Mesendoderm (in vitro differentiated cells): ENCODE measurements at places on chromosomes 6 and 20.

- H3K36me3 ChIP-seq, result no peaks in the 10 kb centered on the region
- H3K27me3 ChIP-seq, result no peaks in the 10 kb centered on the region
- peaks cover 7% of the 10 kb centered on the region for H3K4me1 ChIP-seq
Observed at GRCh38 chr20:35264755-35265154, 13.2 kb downstream of the MMP24OS start.

GRCh38 chr6:141301779-141302178, 830.9 kb upstream of the GJE1 start:
- no peak overlapping the region for H3K27ac ChIP-seq
- H3K4me3 ChIP-seq, result no peak overlapping the region
- no peaks in the 10 kb centered on the region for H3K27me3 ChIP-seq
- no peaks in the 10 kb centered on the region for H3K4me1 ChIP-seq
- no peaks in the 10 kb centered on the region for H3K36me3 ChIP-seq
- DNase-seq, result no peak

DNA sequence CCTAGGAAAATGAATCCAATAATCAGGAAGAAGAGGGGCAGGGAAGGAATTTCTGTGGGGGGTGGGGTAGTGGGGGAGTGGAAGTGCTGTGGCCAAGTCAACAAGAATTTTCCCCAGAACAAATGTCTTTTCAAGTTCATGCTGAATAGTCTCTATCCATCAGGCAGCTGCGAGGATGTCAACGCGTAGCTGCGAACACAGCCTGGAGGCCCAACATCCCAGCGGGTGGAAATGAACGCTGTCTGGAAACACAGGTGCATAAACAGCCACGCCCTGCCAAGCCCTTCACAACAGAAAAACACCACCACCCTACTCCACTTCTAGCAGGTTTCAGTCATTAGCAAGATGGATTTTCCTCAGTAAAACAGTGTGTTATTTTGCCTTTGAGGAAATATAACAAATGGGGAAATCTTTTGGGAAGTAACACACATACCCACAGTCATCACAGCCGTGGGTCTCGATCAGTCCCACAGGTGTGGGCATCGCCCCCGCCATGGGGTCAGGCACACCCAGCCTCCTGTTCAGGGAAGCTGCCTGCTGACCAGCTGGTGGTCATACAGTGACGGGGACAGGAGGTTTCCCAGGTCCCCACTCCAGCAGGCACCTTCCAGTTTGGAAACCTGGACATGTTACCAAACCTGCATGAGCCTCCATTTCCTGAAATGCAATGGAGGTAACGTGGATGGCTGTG, 112.1 kb upstream of the THBS2 start:
- no peaks in the 10 kb centered on the region for H3K27me3 ChIP-seq
- DNase-seq, result no peak
- no peaks in the 10 kb centered on the region for H3K36me3 ChIP-seq
- H3K27ac ChIP-seq, result no peak overlapping the region

DNA sequence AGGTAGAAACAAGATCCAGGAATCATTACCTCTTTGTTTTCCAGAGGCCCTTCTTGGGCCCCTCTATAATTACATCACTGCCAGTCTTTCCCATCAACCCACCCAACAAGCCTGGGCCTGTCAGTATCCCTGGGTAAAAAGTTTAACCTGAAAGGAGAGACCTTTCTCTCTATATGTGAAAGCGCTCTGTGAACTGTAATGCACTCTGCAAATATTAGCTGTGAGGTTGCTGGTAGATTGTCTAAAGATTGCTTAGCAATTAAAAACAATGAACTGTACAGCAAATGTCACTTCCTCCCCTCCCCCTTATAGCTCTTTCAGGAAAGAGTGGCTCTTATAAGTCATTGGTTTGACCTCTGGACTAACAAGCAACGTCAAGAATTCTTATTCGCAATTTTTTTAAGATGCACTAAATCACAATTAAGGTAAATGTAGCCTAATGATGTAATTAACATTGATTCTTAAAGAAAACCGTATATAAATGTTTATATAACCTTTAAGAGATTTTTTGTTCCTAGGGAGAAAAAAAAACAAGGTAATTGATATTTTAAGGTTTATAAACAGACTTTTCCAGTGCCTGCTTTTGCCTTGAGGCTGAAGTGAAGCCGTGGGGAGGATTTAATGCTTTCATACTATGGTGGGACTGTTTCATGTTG, 18.4 kb downstream of the ECT2L start:
- H3K27me3 ChIP-seq, result no peaks in the 10 kb centered on the region
- H3K4me1 ChIP-seq, result peaks cover 6% of the 10 kb centered on the region
- no peak for DNase-seq
- no peak overlapping the region for H3K4me3 ChIP-seq
- no peak overlapping the region for H3K27ac ChIP-seq

DNA sequence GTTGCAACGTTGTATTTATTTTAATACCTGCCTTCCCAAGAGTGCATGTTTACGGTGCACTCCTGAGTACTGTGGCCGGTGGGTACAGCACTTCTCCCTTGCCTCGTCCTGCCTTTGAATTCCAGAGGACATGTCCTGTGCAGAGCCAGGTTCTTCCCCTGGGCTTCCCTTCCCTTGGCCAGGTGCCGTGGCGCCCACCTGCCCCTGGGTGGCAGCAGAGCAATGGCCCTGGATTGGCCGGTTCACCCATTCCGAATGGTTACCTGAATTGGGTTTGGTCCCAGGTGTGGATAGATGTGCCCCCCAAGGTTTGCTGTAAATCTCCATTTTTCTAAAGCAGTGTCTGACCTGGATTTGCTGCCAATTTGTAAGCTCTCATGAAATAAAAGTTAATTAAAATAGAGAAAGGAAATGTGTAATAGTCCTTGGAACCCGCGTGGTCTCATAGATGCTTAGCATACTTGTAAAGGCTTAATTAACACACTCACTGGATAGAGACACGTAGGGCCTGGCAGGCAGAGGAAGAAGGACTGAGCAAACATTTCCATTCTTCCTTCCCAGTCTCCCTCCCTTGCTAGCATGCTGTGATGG, 40.6 kb downstream of the DTD1 start:
- no peaks in the 10 kb centered on the region for H3K27me3 ChIP-seq
- H3K36me3 ChIP-seq, result no peaks in the 10 kb centered on the region
- H3K4me3 ChIP-seq, result no peak overlapping the region
- no peaks in the 10 kb centered on the region for H3K4me1 ChIP-seq

- H3K4me1 ChIP-seq, result no peaks in the 10 kb centered on the region
- no peak overlapping the region for H3K27ac ChIP-seq
- H3K36me3 ChIP-seq, result no peaks in the 10 kb centered on the region
- no peak overlapping the region for H3K4me3 ChIP-seq
- no peak for DNase-seq
- no peaks in the 10 kb centered on the region for H3K27me3 ChIP-seq
Observed at GRCh38 chr6:64225503-64225902, 589.9 kb downstream of the PHF3 start.

GRCh38 chr6:10733863-10734262, 11.0 kb downstream of the TMEM14C start:
- no peak for DNase-seq
- H3K4me3 ChIP-seq, result no peak overlapping the region
- no peak overlapping the region for H3K27ac ChIP-seq
- H3K4me1 ChIP-seq, result no peaks in the 10 kb centered on the region
- H3K27me3 ChIP-seq, result no peaks in the 10 kb centered on the region

DNA sequence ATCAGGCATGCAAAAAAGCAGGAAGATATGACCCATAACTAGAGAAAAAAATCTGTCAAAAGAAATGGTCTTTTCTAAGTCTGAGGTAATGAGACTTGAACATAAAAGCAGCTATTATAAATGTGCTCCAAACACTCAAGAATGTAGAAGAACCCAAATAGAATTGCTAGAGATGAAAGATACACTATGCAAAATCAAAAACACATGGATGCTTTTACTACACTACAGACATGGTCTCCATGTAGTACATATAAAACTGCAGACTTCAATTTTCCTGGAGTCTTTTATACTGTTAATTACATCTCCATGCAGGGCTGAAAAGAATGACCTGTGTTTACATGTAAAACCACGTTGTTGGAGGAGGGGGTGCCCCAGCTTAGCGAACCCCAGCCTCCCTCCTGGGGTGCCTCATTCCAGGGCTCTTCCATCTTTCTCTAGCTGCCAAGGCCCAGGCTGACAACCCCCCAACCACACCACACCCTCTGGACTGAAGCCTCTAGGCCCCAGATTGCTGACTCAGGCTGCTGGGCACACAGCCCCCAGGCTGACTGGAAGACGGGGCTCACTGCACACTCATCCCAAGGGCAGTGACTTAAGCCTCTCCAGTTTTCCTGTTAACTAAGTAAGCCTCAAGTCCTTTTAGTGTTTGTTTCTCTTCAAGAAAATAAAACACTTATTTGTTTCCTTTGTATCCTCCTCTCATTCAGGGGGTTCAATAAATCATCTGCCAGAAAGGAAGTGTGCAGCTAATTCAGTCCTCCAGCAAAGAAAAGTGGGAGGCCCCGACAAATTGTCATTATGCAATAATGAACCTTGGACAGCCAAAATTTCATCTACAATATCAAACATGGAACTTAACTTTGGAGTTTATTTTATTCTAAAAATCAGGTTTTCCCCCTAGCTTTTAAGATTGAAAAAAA, 26.0 kb upstream of the PLAGL1 start:
- H3K36me3 ChIP-seq, result no peaks in the 10 kb centered on the region
- no peaks in the 10 kb centered on the region for H3K4me1 ChIP-seq
- no peak overlapping the region for H3K4me3 ChIP-seq
- DNase-seq, result no peak
- H3K27me3 ChIP-seq, result no peaks in the 10 kb centered on the region

GRCh38 chr20:34567892-34568865, 9.7 kb downstream of the MAP1LC3A start:
- peaks cover 1% of the 10 kb centered on the region for H3K36me3 ChIP-seq
- H3K27ac ChIP-seq, result no peak overlapping the region
- no peak overlapping the region for H3K4me3 ChIP-seq

GRCh38 chr6:106106276-106107042, 20.3 kb downstream of the PRDM1 start:
- H3K4me1 ChIP-seq, result peaks cover 6% of the 10 kb centered on the region
- H3K27me3 ChIP-seq, result no peaks in the 10 kb centered on the region
- H3K27ac ChIP-seq, result no peak overlapping the region
- DNase-seq, result no peak

GRCh38 chr20:38139977-38140753, 24.9 kb downstream of the TGM2 start:
- peak; percentile 70 for DNase-seq
- no peaks in the 10 kb centered on the region for H3K27me3 ChIP-seq

DNA sequence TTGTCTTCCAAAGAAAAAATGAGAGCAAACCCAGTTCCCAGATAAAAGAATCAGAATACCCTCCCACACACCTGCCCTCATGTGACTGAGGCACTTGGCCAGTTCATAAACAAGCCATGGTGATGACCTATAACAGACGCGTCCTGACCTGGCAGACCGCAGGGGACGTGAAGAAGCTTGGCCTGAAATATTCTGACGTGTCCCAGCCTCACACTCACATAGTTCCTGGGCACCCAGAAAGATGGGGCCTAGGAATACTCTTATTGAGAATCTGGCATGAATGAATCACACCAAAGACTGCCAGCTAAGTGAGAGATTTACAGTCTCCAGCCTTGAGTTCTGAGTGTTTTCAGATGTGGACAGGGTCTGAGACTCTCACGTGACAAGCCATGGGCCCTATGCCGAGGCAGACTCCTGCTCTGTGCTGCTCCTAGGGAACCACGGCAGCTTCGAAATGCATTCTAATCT, 17.2 kb upstream of the MAP3K4 start:
- H3K4me3 ChIP-seq, result no peak overlapping the region
- H3K4me1 ChIP-seq, result peaks cover 18% of the 10 kb centered on the region
- H3K27ac ChIP-seq, result peak overlapping the region; percentile 83
- H3K36me3 ChIP-seq, result no peaks in the 10 kb centered on the region
- no peaks in the 10 kb centered on the region for H3K27me3 ChIP-seq

- no peaks in the 10 kb centered on the region for H3K27me3 ChIP-seq
- no peaks in the 10 kb centered on the region for H3K4me1 ChIP-seq
- no peaks in the 10 kb centered on the region for H3K36me3 ChIP-seq
- no peak for DNase-seq
- H3K4me3 ChIP-seq, result no peak overlapping the region
Observed at GRCh38 chr6:110703906-110704594, 111.2 kb downstream of the CDK19 start.

DNA sequence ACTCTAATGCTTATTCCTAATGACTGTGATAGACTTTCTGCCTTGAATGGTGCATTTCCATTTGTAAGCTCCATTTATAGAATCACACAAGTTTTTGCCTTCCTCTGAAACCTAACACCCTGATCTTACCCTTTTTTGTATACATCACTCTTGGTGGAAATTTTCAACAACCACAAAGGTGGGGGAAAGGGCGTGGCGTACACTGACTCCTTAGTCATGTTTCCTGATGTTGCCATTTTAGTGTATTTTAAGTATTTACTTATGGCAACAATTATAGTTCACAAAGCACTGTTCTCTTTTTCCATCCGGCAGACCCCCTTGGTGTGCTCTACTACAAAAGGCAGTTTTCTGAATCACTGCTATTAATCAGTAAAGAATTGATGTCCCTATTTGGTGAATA, 92.0 kb downstream of the ATXN1 start:
- no peaks in the 10 kb centered on the region for H3K27me3 ChIP-seq
- peaks cover 2% of the 10 kb centered on the region for H3K4me1 ChIP-seq
- H3K36me3 ChIP-seq, result no peaks in the 10 kb centered on the region
- no peak for DNase-seq
- no peak overlapping the region for H3K27ac ChIP-seq
- no peak overlapping the region for H3K4me3 ChIP-seq

DNA sequence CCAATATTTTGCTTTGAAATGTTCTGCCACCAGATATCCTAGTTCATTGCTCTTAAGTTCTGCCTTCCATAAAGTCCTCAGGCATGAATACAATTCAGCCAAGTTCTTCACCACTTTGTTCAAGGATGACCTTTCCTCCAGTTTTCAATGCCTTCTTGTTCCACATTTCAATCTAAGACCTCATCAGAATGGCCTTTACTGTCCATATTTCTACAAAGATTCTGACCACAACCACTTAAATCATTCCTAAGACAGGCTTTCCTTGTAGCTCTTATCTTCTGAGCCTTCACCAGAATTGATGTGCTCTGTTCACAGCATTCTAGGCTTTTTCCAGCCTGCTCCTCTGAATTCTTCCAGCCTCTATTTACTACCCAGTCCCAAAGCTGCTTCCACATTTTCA, 319.0 kb downstream of the HACE1 start:
- H3K4me1 ChIP-seq, result no peaks in the 10 kb centered on the region
- H3K27ac ChIP-seq, result no peak overlapping the region
- no peak overlapping the region for H3K4me3 ChIP-seq
- DNase-seq, result no peak

- no peaks in the 10 kb centered on the region for H3K27me3 ChIP-seq
- no peak overlapping the region for H3K27ac ChIP-seq
- DNase-seq, result no peak
- no peak overlapping the region for H3K4me3 ChIP-seq
- H3K36me3 ChIP-seq, result no peaks in the 10 kb centered on the region
Observed at GRCh38 chr6:51029561-51029960, 210.9 kb downstream of the TFAP2B start.

GRCh38 chr6:162488444-162488843, 239.1 kb downstream of the PRKN start:
- no peak overlapping the region for H3K4me3 ChIP-seq
- H3K27ac ChIP-seq, result no peak overlapping the region
- no peak for DNase-seq
- H3K36me3 ChIP-seq, result no peaks in the 10 kb centered on the region
- H3K4me1 ChIP-seq, result no peaks in the 10 kb centered on the region
- H3K27me3 ChIP-seq, result no peaks in the 10 kb centered on the region

GRCh38 chr20:62828511-62829230, 11.8 kb downstream of the COL9A3 start:
- no peak for DNase-seq
- peaks cover 2% of the 10 kb centered on the region for H3K4me1 ChIP-seq
- H3K4me3 ChIP-seq, result no peak overlapping the region
- peaks cover 2% of the 10 kb centered on the region for H3K36me3 ChIP-seq

- peak; percentile 37 for DNase-seq
- no peak overlapping the region for H3K4me3 ChIP-seq
- H3K27me3 ChIP-seq, result no peaks in the 10 kb centered on the region
- no peak overlapping the region for H3K27ac ChIP-seq
- H3K4me1 ChIP-seq, result no peaks in the 10 kb centered on the region
Observed at GRCh38 chr20:62133864-62134263, 9.3 kb downstream of the PSMA7 start.
